Body of pancreas (tissue), 4 donors: ENCODE measurements at places on chromosomes 16 and 17. TPM values are rescaled to one million over a fixed set of nuclear protein-coding genes. Genes with fewer than 3 reads are reported as not detected.

DNA sequence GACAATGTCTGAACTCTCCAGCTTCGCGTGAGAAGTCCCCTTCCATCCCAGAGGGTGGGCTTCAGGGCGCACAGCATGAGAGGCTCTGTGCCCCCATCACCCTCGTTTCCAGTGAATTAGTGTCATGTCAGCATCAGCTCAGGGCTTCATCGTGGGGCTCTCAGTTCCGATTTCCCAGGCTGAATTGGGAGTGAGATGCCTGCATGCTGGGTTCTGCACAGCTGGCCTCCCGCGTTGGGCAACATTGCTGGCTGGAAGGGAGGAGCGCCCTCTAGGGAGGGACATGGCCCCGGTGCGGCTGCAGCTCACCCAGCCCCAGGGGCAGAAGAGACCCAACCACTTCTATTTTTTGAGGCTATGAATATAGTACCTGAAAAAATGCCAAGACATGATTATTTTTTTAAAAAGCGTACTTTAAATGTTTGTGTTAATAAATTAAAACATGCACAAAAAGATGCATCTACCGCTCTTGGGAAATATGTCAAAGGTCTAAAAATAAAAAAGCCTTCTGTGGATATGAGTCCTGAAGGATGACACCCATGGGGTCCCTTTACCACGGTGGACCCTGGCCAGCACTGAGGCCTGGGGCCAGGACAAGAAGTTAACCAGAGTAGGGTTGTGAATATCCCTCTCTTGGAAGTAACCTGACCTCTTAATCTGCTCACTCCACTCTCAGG is 10.5 kb upstream of the ITGAD start:
- DNase-seq, result peak; percentile 80
- H3K36me3 ChIP-seq, result no peaks in the 10 kb centered on the region
- H3K4me1 ChIP-seq, result peaks cover 32% of the 10 kb centered on the region
- no peak overlapping the region for H3K27ac ChIP-seq
- no peaks in the 10 kb centered on the region for H3K27me3 ChIP-seq
- H3K4me3 ChIP-seq, result no peak overlapping the region

SLC16A13 gene
- 1.6 TPM for total RNA-seq

- no peaks in the 10 kb centered on the region for H3K27me3 ChIP-seq
- H3K4me1 ChIP-seq, result peaks cover 57% of the 10 kb centered on the region
- peak within 1 kb of the TSS; percentile 96 for H3K27ac ChIP-seq
Observed at GRCh38 chr16:68737046-68737729, at the start of gene CDH1. Gene CDH1 (plus strand): TSS chr16:68737292. CDS start chr16:68737416, 124 bp downstream.

DNA sequence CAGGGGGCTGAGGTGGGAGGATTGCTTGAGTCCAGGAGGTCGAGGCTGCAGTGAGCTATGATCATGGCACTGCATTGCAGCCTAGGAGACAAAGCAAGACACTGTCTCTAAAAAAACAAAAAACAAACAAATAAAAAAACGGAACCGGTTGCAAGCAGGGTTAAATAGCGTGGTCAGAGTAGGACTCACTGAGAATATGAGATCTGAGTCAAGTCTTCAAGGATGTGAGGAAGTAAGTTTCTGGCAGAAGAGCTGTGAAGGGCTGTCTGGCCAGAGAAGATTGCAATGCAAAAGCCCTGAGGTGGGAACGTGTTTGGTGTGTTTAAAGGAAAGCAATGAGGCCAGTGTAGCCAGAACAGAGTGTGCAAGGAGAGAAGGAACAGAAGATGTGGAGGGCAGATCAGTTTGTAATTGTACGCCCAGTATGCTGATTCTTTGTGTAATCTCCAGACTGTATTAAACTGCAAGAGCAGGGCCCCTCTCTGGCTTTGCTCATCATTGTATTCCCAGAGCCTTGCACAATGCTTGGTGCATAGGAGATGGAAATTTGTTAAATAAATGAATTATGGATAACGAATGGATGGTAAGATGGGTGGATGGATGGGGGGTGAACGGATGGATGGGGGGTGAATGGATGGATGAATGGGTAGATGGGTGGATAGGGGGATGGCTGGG is 6.3 kb downstream of the G6PC1 start:
- no peaks in the 10 kb centered on the region for H3K27me3 ChIP-seq
- no peak for DNase-seq
- no peak overlapping the region for H3K4me3 ChIP-seq
- peaks cover 21% of the 10 kb centered on the region for H3K4me1 ChIP-seq
- no peak overlapping the region for H3K27ac ChIP-seq

MGAT5B gene
- total RNA-seq, result not detected

GRCh38 chr16:64948056-64948455 is 173.8 kb downstream of the CDH11 start:
- H3K27ac ChIP-seq, result no peak overlapping the region
- H3K36me3 ChIP-seq, result no peaks in the 10 kb centered on the region
- DNase-seq, result no peak
- H3K27me3 ChIP-seq, result no peaks in the 10 kb centered on the region

- H3K27me3 ChIP-seq, result no peaks in the 10 kb centered on the region
- peaks cover 15% of the 10 kb centered on the region for H3K4me1 ChIP-seq
- no peak overlapping the region for H3K27ac ChIP-seq
- no peaks in the 10 kb centered on the region for H3K36me3 ChIP-seq
- DNase-seq, result no peak
Observed at GRCh38 chr16:51416926-51417325, 265.9 kb upstream of the SALL1 start.

ZG16 gene
- 0.99 TPM for total RNA-seq

DNA sequence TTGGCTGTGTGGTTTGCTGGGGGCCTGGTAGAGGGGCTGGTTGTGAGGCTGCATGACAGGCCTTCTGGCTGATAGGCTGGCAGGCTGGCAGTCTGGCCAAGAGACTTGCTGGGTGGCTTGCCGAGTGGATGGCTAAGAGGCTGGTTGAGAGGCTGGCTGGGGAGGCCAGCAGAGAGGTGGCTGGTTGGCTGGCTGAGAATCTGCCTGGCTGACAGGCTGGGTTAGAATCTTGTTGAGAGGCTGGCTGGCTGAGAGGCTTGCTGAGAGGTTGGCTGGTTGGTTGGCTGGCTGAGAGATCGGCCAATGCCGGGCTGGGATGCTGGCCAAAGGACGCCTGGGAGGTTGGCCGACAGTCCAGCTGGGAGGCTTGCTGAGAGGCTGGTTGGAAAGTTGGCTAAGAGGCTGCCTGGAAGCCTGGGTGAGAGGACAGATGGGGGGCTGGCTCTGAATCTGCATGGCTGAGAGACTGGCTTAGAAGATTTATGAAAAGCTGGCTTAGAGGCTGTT is 35.9 kb upstream of the ACSM2B start:
- H3K4me3 ChIP-seq, result no peak overlapping the region
- no peaks in the 10 kb centered on the region for H3K36me3 ChIP-seq
- H3K27ac ChIP-seq, result peak overlapping the region; percentile 82
- peak; percentile 90 for DNase-seq
- H3K4me1 ChIP-seq, result peaks cover 55% of the 10 kb centered on the region

KRT9 gene
- total RNA-seq, result not detected

DNA sequence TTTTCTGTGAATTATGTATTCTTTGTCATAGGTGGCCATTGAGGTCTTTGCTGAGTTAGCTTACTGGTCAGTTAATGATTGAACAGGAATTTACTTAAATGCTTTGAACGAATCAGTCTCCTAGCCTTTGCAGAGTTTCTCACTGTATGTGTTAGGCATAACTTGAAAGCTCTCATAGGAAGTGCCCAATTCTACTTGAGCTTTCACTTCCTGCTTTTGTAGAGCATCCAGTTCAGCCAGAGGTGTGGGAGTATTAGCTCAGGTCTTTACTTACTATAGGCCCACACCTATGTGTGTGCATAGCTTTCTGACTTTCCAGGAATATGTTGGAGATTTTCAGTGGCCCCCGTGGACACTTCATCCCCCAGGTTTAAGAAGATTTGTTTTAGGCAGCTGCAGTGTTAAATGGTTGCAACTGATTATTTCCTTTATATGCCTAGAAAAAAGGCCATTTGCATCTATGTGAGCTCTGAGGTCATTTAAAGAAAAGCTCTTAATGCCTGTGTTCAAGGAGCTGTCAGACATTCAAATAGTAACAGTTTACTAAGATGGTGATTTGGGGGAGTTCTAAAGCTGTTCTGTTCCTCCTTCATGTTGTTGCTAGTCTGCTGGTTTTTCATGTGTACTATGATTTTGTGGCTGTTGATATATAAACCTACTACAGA is 62.3 kb downstream of the PHKB start:
- H3K4me1 ChIP-seq, result peaks cover 4% of the 10 kb centered on the region
- no peaks in the 10 kb centered on the region for H3K27me3 ChIP-seq
- no peak for DNase-seq
- no peak overlapping the region for H3K4me3 ChIP-seq

- no peak for DNase-seq
- no peaks in the 10 kb centered on the region for H3K36me3 ChIP-seq
- H3K27me3 ChIP-seq, result no peaks in the 10 kb centered on the region
- H3K4me3 ChIP-seq, result no peak overlapping the region
- H3K4me1 ChIP-seq, result peaks cover 66% of the 10 kb centered on the region
Observed at GRCh38 chr16:595094-595528, 5.2 kb downstream of the RAB40C start.
